Endodermal cell (in vitro differentiated cells): ENCODE measurements at places on chromosomes 16 and 17. TPM values are rescaled to one million over a fixed set of nuclear protein-coding genes. Genes with fewer than 3 reads are reported as not detected.

DNA sequence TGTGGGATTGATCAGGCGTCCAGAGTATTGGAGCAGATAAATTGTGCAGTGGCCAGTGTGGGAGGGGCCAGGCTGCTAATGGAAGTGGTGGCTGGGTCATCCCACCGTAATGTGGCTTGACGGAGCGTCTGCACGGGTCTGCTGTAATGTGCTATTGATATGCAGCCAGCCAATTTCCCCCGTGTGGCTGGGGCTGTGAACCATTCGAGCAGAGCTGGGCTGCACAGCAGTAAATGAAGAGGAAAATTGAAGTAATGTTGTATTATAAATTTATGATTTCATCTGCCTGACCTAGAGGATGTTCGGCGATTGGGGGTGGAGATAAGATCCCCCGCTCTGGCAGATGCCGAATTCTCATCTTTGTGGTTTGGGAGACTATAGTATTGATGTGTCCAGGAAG is 121.5 kb downstream of the CCDC182 start:
- DNase-seq, result no peak

- no peak for DNase-seq
Observed at GRCh38 chr17:48297825-48298224, 132.2 kb downstream of the SKAP1 start.

DNA sequence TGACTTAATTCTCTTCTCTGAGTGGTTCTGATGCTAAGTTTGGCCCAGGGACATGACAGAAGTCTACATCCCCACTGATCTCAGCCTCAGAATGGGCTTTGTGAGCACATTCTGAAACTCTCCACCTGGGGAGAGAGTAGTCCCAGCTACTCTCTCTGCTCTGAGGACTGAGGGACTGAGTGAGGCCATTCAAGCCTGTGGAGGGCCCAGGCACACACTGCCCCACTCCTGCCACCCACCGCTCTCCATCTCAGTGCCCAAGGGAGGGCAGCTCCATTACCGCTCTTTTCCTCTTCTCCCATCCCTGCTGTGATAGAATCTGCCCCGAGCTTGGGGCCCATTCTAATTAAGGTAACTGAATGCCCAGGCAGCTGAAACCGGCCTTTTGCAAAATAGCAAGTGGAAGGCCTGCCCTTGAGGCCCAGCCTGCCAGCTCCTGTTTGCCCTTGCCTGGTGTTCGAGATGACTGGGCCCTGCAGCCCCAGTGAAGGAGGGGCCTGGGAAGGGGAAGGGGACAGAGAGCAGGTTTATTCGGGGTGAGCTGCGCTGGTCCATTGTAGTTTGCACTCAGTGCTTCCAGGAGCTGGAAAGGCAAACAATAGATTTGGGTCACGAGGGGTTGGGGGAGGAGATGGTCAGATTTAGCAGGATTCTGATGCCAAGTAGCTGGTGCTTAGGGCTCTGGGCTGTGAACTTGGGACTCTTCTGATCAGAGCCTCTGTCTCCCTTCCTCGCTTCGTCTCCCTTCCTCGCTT is 76.2 kb downstream of the RAB11FIP4 start:
- peak; percentile 64 for DNase-seq

MSLN gene
- total RNA-seq, result 0.72 to 1.0 TPM (median 0.86 TPM) in 3 replicates

SLC7A6 gene
- total RNA-seq, result 23.9 to 45.8 TPM (median 43.6 TPM) in 3 replicates

DNA sequence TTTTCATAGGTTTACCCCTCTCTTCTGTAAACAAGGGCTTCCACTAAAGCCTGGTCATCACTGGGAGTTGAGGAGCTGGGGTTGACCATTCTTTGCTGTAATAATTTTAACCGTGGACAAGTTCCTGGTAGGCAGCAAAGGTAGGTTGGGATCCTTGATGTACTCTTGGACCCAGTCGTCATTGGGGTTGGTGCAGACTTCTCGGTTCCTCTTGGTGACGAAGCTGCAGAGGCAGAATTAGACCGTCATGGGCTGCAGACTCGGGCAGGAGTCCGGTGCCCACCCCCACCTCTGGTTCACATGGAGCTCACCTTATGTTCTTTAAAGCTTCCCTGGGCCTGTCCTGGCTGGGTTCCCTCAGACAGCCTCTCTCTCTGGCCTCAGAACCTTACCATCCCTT is 3.8 kb downstream of the CCL16 start:
- DNase-seq, result no peak

GRCh38 chr16:72189865-72190371 is 18.0 kb upstream of the PMFBP1 start:
- no peak for DNase-seq

- DNase-seq, result no peak
Observed at GRCh38 chr16:3780570-3780969, 63.2 kb upstream of the TRAP1 start.

GRCh38 chr17:31460226-31460721 is 68.8 kb downstream of the RAB11FIP4 start:
- DNase-seq, result no peak

GRCh38 chr17:46785696-46786095 is 32.8 kb downstream of the WNT3 start:
- peak; percentile 94 for DNase-seq

- no peak for DNase-seq
Observed at GRCh38 chr16:85349365-85350145, 237.3 kb upstream of the CIBAR2 start.

GRCh38 chr16:17459903-17460521 is 10.7 kb downstream of the XYLT1 start:
- no peak for DNase-seq

KAT8 gene
- total RNA-seq, result 50.7 and 51.0 TPM in 2 replicates

- no peak for DNase-seq
Observed at GRCh38 chr16:55331648-55332185, 7.7 kb downstream of the IRX6 start.

DNA sequence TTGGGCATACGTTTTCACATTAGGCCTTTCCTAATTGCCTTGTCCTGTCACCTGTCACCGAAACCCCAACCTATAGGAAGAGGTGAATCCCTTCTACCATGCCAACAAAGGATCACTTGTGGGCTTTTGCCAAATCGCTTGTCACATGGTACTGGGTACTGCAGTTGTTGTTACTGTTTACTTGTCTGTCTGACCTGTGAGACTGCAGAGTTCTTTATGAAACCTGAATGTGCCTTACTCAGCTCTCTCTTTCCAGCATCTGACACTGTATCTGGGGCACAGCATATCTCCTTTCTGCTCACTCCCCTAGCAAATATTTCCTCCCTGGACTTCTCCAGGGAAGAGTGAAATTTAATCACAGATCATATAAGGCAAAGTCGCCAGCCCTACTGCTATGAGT is 1272.4 kb downstream of the CDH8 start:
- no peak for DNase-seq
